Aorta (tissue), 5 donors: ENCODE measurements at places on chromosomes 6 and 20. TPM values are rescaled to one million over a fixed set of nuclear protein-coding genes. Genes with fewer than 3 reads are reported as not detected.
A peak's percentile ranks its signal among the peaks of the same experiment; 100 is the strongest.

RIMS1 gene
- 5.7 TPM for total RNA-seq

LY6G6C gene
- total RNA-seq, result not detected

HCRTR2 gene
- total RNA-seq, result not detected

DNAH8 gene
- 0.03 TPM for total RNA-seq

ZBTB22 gene
- 21.3 TPM for total RNA-seq

PDE7B gene
- 5.5 TPM for total RNA-seq

DXO gene
- 20.5 TPM for total RNA-seq

SLC22A7 gene
- total RNA-seq, result not detected

- DNase-seq, result peak; percentile 72
Observed at GRCh38 chr6:93416571-93417420, 2.6 kb downstream of the EPHA7 start.

GRCh38 chr6:6892744-6893583, 214.8 kb upstream of the RREB1 start:
- DNase-seq, result no peak

DNA sequence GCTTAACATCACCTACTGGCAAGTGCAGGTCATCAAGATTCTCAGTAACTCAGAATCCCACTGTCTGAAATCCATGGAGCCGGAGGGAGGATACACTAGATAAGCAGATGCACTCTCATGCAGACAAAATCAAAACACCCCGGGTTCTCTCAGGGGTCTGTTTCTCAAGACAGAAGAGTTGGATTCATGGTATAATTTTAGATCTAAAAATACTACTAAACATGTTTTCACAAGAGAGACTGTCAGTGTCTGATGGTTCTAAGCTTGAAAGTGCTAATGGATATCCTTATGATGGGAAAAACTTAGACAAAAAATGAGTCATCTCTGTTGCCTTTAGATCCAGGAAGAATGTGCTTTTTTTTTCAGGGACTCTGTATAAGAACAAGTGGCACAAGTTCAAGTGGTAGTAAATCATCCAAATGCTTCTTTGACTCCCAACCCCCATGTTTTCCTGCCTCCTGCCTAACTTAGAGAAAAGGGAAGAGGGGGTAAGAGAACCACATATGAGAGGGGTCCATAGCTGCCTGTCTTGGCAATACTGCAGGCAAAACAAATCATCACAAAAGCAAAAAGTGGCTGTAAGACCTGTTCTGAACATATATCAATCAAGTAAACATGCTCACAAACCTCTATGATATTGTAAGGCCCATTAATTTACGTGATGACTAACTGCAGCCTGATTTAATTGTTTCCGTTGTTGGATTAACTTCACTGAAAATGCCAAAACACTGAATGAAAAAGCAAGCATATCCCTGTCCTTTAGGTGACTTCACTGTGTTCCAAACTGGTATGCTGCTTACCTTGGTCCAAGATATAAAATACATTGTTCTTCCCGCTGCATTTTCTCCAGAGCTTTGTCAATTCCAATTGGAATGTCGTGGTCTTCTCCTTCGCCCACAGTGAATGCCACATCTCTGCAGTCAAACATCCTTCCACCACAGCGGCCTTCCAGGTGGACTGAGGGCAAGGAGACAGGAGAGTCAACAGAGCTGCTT, 84.0 kb upstream of the TULP1 start:
- DNase-seq, result no peak

GRCh38 chr20:7627734-7628663, 312.3 kb downstream of the HAO1 start:
- DNase-seq, result no peak

DNA sequence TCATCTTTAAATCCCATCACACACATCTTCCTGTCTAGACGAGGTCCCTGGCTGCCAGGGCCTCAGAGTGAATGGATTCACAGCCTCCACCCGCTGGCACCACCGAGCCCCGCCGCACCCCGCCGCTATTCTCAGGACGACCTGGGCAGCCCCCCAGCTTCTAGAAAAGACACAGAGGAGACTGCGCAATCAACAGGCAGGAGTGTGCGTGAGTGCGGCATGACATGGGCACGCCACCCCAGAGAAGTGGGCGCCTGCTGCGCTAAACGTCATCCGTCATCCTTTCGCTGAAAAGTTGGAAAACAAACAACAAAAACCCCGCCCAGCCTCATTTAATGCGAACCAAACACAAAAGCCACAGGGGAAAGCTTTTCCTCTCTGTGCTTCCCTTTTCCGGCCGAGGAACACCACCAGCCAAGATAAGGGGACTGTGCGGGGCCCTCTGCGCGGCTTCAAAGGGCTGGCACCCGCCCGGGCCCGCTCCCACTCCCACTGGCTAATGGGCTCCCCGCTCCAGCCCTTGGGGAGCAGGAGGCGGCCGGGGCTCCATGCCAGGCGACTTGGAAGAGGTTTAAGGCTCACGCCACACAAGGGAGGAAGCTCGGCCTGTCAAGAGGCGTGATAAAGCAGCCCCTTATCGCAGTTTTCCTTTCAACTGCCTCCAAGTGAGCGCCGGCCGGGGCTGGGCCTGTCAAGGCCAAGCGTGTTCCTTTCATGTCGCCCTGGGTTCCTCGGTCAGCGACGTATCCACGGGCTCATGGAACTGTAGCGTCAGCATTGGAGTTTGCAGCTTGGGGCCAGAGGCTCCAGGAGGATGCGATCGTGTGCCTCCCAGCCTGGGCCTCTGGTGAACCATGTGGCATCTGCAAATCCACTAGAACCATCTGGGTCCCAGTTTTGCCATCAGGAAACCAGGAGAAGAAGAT, 50.1 kb downstream of the NFATC2 start:
- peak; percentile 81 for DNase-seq

DNA sequence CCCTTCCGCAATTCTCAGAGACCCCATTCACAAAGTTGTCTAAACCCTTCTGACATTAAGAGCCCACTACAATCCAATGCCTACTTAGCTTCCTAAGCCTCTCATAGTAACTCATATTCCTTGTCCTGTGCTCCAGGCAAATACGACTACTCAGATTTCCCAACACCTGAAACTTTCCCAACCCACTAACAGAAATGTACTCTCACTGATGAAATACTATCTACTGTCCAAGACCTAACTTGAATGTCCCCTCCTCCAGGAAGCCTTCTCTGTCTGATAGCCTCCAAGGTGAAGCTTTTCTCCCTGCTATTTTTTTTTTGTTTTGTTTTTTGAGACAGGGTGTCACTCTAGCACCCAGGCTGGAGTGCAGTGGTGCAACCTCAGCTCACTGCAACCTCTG, 30.4 kb downstream of the GPLD1 start:
- no peak for DNase-seq

- DNase-seq, result no peak
Observed at GRCh38 chr6:42392833-42393232, 58.9 kb downstream of the TRERF1 start.

GRCh38 chr6:142725024-142725770, 219.8 kb downstream of the HIVEP2 start:
- no peak for DNase-seq

DNA sequence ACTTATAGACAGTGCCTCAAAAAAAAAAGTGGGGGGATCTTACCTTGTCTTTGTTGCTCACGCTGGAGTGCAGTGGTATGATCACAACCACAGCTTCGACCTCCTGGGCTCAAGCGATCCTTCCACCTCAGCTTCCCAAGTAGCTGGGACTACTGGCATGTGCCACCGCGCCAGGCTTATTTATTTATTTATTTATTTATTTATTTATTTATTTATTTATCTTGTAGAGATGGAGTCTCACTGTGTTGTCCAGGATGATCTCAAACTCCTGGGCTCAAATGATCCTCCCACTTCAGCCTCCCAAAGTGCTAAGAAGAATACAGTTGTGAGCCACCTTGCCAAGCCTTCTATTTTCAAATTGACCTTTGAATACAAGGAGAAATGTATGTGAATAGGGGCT, 553.0 kb upstream of the BTBD3 start:
- no peak for DNase-seq

- DNase-seq, result peak; percentile 82
Observed at GRCh38 chr6:163956571-163957407, 542.3 kb downstream of the QKI start.

DNA sequence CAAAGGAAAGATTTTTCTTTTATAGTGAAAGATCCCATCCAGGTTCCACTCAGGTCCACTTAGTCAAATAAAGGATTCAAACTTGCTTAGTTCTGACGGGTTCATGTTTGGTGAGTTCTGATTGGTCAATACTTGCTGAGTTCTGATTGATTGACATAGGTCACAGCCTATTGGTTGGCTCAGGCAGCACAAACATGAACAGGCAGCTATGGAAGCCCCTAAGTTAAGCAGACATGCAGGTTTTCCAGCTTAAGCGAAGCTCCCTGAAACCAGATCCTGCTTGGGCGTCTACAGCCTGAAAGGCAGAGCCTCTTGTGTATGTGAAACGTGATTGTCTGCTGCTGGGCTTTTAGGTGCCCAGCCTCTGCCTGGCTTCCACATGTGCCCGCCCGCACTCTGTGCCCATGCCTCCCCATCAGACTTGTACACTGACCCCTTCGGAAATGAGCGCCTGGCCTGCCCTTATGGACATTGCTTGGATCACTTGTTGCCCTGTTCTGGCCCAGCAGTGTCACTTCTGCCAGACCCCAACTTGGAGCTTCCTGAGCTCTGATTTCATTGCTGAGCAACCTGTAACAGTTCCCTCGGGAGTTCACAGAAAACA, 45.4 kb upstream of the ECI2 start:
- no peak for DNase-seq

- no peak for DNase-seq
Observed at GRCh38 chr6:40726853-40727252, 139.7 kb upstream of the LRFN2 start.

DNA sequence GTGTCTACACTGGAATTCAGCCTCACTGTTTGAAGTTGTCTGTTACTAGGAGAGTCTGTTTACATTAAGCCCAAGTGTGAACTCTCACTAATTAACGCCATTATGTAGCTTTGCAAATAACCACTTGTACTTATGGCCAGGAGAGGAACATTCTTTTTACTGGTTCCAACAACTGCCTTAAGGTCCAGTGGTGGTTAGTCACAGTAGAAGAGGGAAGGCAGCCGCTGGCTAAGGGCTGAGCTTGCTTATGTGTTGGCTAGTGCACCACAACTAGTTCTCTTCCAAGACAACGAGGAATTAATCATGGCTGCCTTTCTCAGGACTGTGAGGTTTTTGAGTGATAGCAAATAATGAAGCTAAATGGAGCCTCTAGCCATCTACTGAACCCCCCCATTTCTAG, 14.9 kb upstream of the SLC22A23 start:
- DNase-seq, result no peak

DNA sequence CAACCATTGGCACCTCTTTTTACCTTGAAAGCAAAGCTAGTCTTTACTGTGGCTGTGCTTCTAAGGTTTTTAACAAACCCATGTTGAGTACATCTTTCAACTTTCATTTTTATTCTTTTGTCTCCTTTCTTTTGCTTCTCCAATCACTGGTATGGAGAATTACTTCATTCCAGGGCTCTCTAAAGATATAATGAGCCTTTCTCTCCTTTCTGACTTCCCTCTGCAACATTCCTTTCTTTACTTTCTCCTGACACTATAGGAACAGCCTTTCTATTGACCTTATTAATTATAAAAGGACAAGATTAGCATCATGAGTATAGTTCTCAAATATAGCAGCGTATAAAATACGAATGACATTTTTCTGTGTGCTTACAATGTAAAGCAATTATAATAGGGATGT, 23.1 kb upstream of the KIAA0408 start:
- DNase-seq, result no peak

DNA sequence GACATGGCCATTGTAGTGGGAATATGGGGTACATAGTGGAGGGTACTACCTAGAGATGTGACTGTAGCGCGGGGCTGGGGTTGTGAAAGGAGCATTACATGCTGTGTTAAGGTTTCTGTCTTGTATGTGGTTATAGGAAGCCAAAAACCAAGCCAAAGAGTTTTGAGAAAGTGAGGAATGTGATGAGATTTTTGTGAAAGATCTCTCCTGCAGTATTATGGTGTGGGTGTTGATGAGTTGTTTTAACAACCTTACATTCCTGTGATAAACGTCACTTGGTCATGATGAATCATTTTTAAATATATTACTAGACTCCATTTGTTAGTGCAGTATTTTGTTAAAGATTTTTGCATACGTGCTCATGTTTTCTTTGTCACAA, 48.9 kb downstream of the ZFAND3 start:
- DNase-seq, result no peak

DNA sequence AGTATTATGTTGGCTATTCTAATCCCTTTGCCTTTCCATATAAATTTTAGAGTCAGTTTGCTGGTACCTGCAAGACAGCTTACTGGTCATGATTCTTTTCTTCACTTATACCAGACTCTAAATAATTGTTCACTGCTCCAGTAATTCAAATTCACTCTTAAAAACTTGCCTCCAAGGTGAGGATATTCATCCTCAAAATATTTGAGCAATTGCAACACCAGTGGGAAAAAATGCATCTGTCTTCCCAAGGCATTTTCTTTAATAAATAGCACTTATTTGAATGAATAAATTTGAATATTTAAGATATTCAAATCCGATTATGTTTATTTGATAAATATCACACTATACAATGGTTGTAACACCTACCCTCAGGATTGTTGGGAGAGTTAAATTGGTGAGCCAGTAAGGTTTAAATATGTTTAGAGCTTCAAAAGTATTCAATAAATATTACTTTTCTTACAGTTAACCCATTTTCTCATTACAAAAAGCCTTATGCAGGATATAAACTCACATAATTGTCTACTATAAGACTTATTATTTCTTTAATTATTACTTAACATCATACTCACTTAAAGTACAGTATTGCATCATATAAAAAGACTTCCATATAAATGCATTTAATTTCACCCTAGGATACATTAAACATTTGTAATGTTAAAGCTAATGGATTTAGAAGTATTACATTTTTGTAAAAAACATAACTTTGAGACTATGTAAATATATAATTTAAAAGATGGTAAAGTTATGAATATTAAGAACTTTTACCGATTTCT, 285.6 kb downstream of the SAMD5 start:
- DNase-seq, result no peak

- DNase-seq, result no peak
Observed at GRCh38 chr6:36691011-36691410, 6.6 kb upstream of the RAB44 start.

GRCh38 chr6:44489910-44490604, 102.6 kb downstream of the CDC5L start:
- DNase-seq, result no peak

DNA sequence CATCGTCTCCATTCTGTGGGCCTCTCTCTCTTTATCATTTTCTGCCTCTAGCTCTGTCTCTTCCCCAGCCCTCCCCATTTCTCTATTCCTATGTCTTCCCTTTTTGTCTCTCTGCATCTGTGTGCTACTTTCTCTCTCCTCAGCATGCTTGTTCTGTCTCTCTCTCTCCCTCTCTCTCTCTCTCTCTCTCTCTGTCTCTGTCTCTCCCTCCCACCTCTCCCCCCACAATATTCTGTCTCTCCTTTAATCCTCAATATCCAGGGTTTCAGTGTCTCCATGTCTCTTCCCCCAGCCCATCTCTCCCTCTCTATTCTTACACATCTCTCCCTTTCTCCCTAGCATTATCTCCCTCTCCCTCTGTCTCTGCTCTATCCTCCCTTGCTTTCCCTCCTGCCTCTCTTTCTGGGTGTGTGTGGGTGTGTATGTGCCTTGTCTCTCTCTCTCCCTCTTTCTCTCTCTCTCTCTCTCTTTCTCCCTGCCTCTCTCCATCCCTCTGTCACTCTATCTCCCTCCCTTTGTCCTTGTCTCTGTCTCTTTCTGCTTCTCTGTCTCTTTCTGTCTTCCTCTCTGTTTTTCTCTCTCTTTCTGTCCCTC, 76.9 kb upstream of the SIRPA start:
- DNase-seq, result no peak

- no peak for DNase-seq
Observed at GRCh38 chr6:92362404-92362803, 1057.0 kb downstream of the EPHA7 start.
